AG04449 (cell line): ENCODE measurements at places on chromosomes 6 and 20.

- no peak for DNase-seq
Observed at GRCh38 chr6:96532399-96532798, 10.8 kb downstream of the UFL1 start.

DNA sequence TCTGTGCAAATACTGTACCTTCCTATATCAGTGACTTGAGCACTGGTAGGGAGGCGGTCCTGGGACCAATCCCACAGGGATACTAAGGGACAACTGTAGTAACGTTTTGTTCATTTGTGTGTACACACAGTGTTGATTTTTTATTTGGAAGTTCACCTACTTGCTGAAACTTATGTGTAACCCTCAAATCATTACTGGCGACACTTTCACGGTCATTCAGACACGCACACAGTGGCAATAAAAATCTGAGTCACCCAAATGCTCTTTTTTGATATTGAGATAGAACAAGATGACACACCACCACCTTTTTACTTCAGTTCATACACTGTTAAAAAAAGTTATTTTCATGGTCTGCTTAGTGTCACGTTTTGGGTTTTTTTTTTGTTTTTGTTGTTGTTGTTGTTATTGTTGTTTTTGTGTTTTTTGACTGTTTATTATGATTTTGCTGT lies 79.8 kb downstream of the QKI start:
- DNase-seq, result no peak

DNA sequence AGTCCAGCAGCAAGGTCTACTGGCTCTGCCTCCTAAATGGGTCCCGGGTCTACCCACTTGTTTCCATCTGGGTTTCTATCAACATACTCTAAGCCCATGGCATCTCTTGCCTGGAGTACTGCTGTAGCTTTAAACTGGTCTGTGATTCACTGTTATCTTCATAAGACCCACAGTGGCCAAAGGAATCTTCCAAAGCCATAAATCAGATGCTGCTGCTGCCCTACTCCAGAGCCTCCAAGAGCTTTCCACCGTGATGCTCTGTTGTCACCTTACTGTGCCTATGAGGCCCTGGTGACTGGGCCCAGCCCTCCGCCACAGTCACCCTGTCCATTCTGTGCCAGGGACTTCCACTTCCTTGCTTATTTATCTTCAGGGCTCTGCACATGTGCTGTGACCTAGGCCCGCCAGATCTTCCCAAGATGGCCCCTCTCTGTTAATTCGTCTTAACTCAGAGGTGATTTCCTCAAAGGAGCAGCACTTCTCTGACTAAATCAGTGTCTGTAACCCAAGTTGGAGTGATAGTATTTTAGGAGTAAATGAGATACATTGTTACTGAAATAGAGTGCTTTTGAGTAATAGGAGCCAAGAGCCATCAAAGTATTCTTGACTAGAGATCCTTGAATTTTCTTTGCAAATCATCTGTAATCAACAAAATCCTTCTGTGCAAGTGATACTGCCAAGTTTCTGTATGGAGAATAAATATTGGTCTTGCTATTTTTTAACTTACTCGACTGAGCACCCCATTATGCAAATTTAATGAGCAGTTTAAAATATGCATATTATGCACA lies 102.5 kb downstream of the PPP1R14C start:
- DNase-seq, result no peak

- DNase-seq, result no peak
Observed at GRCh38 chr20:54065601-54066038, 4.8 kb downstream of the BCAS1 start.

- DNase-seq, result no peak
Observed at GRCh38 chr20:53574819-53575218, 18.8 kb downstream of the ZNF217 start.

DNA sequence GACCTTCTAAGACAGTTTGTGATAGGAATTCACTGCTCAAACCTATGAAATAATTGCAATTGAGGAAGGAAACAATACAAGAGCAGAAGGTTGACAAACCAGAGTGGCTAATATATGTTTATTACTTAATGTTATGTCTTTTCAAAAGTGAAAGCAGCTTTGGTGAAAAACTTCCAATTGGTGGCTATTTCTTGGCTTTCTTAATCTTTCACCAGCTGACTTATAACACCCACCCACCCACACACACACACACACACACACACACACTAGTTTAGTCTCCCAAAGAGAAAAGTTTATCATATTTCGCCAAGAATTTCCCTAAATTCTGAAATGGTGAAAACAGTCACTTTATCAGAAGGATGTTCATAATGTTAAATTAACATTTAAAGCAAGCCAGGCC lies 583.5 kb downstream of the EYS start:
- DNase-seq, result no peak

GRCh38 chr6:157631838-157632614 lies 191.0 kb upstream of the SNX9 start:
- DNase-seq, result no peak

DNA sequence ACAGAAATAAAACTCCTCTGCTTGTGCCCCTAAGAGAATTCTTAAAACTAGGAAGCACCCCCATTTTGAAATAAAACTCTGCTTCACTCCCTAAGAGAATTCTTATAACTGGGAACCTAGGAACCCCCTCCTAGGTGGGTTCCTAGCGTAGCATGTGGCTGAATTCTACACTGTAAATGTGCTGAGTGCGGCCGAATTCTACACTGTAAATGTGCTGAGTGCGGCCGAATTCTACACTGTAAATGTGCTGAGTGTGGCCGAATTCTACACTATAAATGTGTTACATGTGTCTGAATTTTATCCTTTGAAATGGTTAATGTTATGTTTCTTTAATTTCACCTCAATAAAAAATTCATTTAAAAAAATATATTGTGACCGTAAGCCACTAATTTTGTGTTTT lies 79.3 kb downstream of the PSMB1 start:
- no peak for DNase-seq

DNA sequence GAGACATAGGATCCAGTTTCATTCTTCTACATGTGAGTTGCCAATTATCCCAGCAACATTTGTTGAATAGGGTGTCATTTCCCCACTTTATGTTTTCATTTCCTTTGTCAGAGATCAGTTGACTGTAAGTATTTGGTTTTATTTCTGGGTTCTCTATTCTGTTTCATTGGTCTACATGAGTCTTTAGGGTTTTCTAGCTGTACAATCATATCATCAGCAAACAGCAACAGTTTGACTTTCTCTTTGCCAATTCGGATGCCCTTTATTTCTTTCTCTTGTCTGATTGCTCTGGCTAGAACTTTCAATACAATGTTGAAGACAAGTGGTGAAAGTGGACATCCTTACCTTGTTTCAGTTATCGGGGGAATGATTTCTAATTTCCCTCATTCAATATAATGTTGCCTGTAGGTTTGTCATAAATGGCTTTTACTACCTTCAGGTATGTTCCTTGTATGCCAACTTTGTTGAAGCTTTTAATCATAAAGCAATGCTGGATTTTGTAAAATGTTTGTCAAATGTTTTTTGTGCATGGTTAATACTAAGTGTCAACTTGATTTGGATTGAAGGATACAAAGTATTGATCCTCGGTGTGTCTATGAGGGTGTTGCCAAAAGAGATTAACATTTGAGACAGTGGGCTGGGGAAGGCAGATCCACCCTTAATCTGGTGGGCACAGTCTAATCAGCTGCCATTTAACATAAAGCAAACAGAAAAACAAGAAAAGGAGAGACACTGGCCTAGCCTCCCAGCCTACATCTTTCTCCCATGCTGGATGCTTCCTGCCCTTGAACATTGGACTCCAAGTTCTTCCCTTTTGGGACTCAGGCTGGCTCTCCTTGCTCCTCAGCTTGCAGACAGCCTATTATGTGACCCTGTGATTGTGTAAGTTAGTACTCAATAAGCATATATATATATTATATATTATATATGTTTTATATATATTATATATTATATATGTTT lies 23.3 kb downstream of the MICA start:
- no peak for DNase-seq

GRCh38 chr6:90739339-90739738 lies 152.5 kb upstream of the MAP3K7 start:
- no peak for DNase-seq
